Brain pericyte (primary cell): ENCODE measurements at places on chromosomes 12 and 14.

GRCh38 chr14:64464651-64465050 is 648 bp upstream of the AKAP5 start:
- DNase-seq = no peak

GRCh38 chr12:51797301-51797700 is 51.2 kb downstream of the FIGNL2 start:
- DNase-seq = no peak

- no peak for DNase-seq
Observed at GRCh38 chr12:104888892-104889291, 69.2 kb downstream of the SLC41A2 start.

GRCh38 chr12:59322473-59322872 is 273.4 kb upstream of the SLC16A7 start:
- no peak for DNase-seq
